ENCODE measurements at places on chromosomes 16 and 17. TPM values are rescaled to one million over a fixed set of nuclear protein-coding genes. Genes with fewer than 3 reads are reported as not detected.

DNA sequence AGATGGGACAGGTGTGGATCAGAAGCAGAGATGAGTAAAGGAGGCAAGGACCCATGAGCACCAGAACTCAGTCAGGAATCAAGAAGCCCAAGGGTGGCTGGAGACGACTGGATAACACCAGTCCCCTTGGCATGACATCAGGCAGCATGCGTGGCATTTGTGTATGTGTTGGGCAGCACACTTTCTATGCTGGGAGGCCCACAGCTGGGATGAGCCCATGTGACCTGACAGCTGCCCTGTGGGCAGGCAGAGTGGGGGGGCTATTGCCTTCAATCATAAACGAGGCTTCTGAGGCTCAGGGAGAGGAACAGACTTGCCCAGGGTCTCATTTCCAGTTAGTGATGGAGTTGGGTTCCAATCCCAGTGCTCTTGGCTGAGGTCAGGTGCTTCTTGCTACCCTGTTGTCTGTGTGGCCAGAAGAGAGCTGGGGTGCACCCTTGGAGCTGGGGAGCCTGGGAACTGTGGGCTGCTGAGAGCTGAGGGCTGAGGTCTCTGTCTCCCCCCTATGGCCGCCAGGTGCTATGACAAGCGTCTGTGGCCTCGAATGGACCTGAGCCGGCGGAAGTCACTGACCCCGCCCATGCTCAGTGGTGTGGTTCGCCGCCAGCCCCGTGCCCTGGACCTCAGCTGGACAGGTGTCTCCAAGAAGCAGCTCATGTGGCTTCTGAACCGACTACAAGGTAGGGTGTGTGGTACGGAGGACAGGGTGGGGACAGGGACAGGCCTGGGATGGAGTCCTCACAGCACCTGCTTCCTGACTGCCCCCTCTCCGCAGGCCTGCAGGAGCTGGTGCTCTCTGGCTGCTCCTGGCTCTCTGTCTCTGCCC is 7.1 kb upstream of the ORAI3 start:
- peak; percentile 82 for DNase-seq

The FBXO39 gene
- not detected for total RNA-seq

DNA sequence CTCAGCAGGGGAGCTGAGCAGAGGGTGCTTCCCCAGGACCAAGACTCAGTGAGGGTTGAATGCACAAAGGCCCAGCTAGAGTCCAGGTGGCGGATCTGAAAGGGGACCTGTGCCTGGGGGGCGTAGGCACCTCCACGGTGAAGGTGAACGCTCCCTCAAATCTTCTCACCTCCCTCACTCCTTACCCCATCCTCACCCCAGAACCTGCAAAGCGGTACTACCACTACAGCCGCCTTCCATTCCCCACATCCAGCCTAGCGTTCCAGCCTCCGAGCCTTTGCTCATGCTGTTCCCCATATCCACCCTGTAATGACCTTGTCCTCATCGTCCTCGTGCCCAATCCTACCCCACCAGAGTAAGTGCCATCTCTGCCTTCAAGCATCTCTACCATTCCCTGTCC is 30.6 kb downstream of the TRPV3 start:
- no peak for DNase-seq

DNA sequence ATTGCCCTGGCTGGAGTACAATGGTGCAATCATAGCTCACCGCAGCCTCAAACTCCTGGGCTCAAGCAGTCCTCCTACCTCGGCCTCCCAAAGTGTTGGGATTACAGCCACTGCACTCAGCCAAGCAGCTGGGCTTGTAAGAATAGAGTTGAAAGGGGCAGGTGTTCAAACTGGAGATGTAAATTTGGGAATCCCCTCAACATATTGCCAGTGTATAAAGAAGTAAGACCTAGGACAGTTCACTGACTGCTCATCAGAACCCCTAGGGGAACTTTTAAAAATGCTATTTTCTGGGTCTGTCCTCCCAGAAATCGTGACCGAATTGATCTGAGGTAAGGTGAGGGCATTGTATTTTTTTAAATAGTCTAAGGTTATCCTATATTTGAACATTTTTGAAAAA is 8.9 kb upstream of the DNAJA2 start:
- DNase-seq = no peak

- no peak for DNase-seq
Observed at GRCh38 chr17:62614142-62614541, 13.3 kb upstream of the MRC2 start.

DNA sequence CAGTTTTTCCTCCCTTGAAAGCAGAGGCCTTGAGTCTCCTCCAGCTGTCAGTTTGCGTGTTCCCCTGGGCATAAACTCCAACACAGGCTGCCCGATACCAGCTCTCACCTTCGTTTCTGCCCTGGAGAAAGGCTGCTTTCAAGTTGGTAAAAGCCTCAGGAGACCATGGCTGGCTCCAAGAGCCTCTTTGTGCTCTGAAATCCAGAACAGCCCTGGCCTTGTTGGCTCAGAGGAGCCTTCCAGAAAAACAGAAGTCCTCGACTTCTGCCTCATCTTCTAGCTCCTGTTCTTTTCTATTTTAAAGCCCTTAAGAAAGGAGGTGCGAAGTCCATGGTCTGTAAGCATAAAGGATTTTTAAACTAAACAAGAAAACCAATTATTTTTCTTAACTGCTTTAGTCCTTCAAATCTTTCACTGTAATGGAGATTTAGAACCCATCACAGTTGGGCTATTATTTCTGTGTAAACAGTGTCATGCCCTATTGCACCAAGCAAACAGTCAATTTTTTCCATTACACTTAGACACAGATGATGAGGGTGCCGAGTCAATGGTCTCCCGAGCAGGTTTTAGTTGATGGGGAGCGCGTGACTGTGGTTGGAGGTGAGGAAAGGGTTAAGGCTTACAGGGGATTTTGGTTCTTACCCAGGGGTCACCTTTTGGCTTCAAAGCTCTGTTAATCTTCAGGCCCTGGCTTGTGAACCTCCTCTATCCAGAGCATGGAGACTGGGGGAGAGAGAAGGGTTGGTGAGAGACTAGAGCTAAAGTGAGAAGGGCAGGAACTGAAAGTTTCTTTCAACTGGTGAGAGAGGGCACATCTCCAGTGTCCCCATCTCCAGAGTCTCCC is 212.8 kb downstream of the MSI2 start:
- DNase-seq = no peak

DNA sequence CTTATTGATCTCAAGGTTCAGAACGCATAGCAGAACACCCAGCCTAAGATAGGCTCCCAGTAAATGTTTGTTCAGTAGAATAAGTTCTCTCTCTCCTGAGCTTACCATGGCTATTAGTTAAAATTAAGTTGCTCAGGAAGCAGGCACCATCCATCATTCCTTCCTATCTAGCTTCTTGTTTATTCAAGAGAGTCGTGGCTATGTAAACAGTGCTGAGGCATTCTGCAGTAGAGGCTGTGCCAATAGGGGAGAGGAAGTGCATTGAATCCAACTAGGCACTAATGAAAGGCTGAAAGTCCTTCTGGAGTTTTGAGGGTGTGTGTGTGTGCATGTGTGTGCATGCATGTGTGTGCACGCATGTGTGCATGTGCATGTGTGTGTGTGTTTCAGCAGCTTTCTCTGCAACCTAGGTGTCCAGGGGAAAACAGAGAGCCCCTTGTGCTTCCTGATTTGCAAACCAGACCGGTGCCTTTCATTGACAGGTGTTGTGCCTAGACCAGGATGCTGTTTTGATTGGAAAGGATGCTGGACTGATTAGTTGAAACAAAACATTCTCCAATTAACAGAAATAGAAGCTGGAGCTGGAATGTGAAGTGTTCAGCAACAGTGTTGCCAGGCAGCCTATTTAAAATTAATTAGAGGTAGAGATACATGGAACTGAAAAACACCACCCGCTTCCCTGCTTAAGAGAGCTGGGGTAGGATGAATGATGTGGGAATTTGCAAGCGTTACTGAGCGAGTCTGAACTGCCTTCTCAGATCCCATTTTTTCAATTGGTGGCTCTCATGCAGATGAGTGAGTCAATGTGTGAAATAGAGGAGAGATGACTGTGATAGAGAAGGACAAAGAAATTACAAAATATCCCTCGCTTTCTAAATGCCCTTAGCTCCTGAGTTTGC is 103.3 kb upstream of the CLEC3A start:
- no peak for DNase-seq

DNA sequence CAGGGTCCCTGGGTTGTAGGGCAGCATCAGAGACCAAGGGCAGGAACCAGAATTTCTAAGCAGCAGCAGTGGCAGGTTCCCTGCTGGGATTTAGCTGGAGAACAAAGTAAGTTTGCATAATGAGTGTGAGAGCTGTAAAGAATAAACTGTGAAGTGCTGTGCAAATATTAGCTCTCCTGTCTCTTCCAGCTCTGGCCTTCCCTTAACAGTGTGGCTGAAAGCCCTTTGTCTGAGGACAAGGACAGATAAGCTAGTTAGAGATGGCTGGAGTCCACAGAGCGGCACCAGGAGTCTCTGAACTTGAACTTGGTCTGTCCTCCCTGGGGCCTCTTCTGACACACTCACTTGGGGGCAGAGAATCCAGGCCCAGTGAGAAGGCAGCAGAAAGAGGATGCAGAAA is 98.2 kb upstream of the WSCD1 start:
- DNase-seq = no peak

GRCh38 chr16:72645538-72645937 is 402.4 kb downstream of the ZFHX3 start:
- no peak for DNase-seq

DNA sequence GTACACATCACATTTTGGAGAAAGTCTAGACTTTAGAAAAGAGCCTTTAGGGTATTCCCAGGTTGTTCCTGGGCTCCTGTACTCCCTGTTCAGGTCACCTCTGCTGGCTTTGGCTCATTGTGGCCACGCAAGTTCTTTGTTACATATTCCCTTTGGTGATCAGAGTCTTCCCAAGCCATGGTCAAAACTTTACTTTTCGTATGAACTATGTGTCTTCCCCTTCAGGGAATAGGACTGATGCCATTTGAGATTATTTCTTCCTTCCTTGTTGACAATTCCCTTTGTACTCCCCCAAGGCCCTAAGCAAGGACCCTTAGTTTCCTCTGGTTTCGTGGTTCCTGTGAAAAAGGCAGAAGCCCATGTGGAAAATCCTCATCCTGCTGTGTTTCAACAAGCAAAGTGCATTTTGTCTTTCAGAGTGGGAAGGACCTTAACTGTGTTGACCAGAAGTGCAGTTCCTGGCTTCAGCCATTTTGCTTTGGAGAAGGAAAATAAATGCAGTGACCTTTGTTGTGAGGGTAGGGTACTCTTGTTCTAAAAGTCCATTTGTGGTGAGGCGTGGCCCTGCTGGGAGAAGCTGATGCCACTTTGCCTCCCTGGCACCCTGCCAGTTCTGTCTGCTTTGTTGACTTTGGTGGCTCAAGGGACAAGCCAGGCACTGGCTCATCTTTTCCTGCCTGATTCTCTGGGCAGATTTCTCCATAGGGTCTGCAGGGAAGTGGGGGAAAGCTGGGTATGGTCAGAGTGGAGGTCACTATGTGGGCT is 55.1 kb downstream of the ZNRF1 start:
- no peak for DNase-seq

The KCNJ2 gene
- total RNA-seq = 1.3 TPM

GRCh38 chr17:31654936-31655335 is 204.1 kb downstream of the COPRS start:
- no peak for DNase-seq

DNA sequence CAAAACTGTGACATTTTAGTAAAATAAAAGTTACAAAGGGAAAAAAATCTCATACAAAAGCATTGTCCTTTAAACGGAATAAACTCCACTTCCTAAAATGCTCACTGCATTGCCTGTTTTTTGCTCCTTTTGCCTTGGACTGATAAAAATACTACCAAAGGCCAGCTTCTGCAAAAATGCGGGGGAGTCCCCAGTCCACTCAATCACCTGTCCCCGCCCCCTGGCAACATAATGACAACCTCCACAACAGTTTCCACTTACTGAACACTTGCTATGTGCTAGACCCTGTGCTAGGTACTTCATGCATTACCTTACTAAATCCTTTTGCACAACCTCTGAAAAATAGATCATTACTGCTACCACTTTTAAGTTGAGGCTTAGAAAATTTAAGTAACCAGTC is 172.7 kb upstream of the CCL2 start:
- no peak for DNase-seq

- DNase-seq = no peak
Observed at GRCh38 chr17:17344507-17345293, 41.5 kb downstream of the NT5M start.

DNA sequence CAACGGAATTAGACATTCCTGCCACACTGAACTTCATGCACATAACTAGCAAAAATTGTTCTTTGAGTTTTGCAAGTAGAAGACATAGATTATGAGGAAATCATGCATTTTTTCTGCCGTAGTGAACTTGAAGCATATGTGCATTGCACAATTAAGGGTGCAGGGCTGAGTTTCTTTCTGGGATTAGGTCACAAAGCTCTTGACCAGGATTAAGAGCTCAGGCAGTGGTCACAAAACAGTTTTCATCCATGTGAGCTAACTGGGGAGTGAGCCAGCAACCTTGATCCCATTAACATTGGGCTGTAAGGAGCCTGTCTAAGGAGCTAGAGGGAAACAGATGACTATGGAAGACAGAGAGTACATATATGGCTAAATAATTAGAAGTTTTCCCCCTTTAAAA is 143.7 kb downstream of the PMP22 start:
- DNase-seq = no peak

GRCh38 chr16:11972128-11972527 is 4.4 kb upstream of the SNX29 start:
- DNase-seq = no peak

DNA sequence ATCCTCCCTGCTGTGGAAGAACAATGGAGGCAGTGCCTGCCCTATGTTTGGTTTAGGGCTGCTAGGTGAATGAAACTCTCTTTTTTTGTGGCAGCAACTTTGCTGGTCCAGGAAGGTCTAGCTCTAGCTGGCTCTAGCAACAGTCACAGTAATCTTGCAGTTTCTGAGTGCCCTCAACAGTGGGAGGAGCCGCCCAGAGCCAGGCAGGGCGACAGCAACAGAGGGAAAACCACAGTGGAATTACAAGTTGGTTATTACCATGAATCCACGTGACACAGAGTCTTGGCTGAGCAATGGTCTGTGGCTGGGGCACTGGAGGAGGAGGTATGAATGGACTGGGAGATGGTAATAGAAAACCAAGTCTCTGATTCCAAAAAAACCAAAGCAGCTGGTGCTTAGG is 10.3 kb downstream of the HSPB9 start:
- no peak for DNase-seq

- no peak for DNase-seq
Observed at GRCh38 chr17:74954665-74955421, 17.7 kb downstream of the HID1 start.
